Stimulated activated naive B cell treated with anti-CD40 and anti-IgM and Interleukin-4, amounts not matched to agents 10 μg/mL and 1 μg/mL and 100 μg/mL, for 72 hours (primary cell): ENCODE measurements at places on chromosomes 13 and 19.

- no peak for DNase-seq
Observed at GRCh38 chr19:35733180-35734125, 8.8 kb downstream of the IGFLR1 start.

DNA sequence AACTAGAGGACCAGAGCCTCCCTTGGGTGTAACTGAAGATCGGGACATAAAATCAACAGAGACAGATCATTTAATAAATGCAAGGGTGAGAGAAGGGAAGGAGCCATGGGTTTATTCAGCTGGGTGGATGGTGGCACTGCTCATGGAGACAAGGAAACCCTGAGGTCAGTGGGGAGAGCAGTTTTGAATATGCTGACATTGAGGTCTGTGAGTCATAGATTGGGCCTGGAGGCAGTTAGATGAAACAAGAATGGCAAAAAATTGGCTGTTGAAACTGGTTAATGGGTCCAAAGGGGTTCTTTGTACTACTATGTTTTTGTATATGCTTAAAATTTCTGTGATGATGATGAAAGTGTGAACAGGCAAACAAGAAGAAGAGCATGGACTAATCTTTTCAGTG, 5.1 kb upstream of the GTF3A start:
- no peak for DNase-seq

- no peak for DNase-seq
Observed at GRCh38 chr19:32337084-32337808, 8.2 kb upstream of the ZNF507 start.

GRCh38 chr19:18072335-18072734, 14.4 kb downstream of the IL12RB1 start:
- DNase-seq, result no peak

DNA sequence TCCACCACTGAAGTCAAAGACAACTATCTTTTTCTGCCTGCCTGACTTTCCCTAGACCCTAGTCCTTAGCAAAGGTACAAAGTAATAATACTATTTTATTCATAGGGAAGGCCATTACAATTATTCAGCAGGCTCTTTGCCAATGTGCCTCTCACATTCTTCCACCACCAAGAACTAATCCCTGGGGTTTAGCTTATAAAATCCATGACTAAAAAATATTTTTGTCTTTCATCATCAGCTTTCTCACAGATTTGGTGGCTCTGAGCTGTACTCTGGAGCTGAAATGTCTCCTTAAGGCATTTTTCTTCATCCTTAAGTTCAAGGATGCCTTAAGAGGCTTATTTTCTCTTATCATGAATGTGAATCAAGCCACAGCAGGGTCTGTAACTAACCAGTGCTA, 96.1 kb downstream of the OXGR1 start:
- DNase-seq, result no peak

DNA sequence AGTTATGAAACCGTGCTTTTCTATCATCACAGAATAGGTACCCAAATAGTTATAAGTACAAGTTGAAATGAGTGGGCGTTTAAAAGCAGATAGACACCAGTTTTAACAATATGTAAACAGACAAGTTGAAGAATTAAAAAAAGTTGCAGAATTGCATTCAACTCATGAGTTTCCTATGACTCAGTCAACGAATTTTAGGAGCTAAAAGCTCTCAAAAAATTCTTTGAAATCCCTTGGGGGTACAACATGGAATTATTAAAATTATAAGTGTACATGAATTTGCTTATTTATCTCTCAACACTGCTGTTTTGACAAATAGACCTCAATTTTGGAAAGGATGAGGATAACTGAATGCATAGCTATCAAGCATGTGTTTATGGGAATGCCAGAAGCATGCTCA, 693.4 kb downstream of the PCDH9 start:
- DNase-seq, result no peak

- no peak for DNase-seq
Observed at GRCh38 chr13:72527333-72527732, 200.1 kb downstream of the MZT1 start.

DNA sequence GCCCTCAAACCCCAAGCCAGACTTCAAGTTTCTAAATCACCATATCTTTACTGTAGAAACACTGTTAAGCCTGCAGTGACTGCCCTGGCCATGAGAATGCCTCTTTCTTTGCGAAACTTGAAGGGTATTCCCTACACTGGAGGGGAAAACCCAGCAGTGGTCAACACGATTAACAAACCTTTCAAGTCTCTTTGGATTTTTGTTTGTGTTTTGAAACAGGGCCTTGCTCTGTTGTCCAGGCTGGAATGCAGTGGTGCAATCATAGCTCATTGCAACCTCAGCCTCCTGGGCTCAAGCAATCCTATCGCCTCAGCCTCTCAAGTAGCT, 17.4 kb upstream of the POMP start:
- peak; percentile 47 for DNase-seq

- no peak for DNase-seq
Observed at GRCh38 chr13:20074966-20075365, 85.9 kb downstream of the GJA3 start.

DNA sequence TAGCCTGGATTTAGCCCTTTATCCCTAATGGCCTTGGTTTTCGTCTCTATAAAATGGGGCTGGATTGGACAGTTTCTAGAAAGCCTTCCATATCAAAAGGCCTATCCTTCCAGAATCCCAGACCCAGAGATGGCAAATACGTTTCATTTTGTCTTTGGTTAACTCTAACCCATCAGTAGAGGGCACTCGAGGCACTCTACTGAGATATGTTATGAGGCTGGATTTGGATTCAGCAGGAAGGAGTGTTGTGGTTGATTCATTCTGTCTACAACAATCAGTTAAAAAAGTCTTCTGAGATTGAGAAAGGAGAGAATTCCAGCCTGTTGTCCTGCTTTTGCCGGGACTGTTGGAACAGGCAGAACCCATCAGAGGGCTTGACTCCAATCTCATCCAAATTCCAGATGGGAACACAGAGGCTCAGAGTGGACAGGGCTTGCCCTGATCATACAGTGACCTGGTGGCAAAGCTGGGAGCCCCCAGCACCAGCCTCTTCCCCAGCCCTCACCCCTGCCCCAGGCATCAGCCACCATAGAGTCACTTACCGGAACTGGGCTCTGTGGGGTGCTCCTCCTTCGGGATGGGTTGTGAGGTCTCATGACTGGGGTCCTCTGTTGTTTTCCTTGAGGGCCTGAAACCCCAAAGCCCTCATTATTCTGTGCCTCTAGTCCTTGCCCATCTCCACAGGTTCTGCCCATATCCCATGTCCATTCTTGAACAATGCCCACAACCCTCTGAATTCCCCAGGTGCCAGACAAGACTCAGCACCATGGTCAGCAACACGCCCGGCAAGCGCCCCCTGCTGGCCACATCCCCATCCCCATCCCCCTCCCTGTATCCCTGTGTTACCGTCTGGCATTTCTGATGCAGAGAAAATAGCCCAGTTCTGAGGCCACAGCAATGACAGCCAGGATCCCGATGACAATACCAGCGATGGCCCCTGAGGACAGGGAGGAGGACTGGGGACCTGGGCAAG, 12.3 kb upstream of the ZNF180 start:
- DNase-seq, result no peak

GRCh38 chr13:87953381-87953780, 282.2 kb downstream of the SLITRK5 start:
- no peak for DNase-seq

DNA sequence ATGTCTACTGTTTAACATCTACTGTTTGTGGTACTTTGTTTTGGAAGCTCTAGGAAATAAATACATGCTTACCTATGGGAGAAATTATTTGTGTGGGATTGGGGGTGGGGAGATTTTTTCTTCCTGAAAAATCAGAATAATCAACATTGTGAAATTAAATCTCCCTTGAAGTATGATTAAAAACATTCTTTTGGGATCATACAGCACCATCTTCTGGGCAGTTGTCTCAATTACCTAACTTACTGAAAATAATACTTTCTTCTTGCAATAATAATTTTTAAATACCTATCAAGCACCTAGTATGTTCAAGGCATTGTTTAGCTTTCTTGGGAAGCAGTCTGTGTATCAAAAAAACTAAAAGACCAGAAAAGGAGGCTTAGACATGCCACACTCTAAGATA, 576.5 kb upstream of the ARGLU1 start:
- no peak for DNase-seq

- no peak for DNase-seq
Observed at GRCh38 chr13:49821216-49822009, 28.9 kb upstream of the KPNA3 start.

DNA sequence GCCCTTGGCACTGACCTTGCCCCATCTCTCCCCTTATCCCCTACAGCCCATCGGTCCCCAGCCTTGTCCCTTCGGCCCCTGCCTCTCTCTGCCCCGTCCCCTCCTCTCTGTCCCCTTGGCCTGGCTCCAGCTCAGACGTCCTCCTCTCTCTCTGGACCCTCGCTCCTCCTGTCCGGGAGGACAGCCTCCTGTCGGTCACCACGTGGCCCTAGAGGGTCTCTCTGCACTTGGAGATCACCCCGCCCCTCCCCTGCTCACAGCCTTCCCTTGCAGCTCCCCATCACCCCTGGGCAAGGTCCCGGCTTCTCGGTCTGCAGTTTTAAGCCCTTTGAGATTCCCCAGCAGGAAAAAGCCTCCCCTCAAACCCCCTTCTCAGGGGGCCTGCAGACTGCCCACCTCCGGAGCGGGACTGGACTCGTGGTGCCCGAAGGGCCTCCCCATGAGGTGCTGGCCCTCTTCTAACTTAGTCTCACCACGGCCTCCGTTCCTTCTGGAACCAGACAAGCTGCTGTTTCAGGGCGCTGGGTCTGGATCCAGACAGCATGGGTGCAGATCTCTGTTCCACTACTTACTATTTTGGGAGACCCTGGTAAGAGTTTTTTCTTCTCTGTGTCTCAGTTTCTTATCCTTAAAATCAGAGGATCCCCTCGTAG, 3.3 kb upstream of the KLK15 start:
- no peak for DNase-seq
